8988T (cell line): ENCODE measurements at places on chromosomes 1 and 21.

GRCh38 chr1:239418681-239419080 is 32.3 kb downstream of the CHRM3 start:
- DNase-seq = no peak

DNA sequence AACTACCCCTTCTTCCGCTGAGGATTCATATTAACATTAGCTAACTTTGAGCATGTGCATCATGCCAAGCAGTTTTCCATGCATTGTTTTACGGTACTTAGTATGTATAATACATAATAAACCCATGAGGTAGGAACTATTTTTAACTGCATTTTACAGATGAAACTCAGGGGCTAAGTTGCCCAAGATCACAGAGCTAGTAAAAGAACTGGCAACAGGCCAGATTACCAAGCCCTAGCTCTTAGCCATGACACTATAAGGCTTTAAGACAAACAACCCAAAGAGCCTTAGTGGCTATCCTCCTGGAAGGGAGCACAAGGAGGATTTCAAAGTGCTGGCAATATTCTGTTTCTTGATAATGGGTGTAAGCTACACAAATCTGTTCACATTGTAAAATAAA is 6.1 kb downstream of the AK2 start:
- DNase-seq = no peak

DNA sequence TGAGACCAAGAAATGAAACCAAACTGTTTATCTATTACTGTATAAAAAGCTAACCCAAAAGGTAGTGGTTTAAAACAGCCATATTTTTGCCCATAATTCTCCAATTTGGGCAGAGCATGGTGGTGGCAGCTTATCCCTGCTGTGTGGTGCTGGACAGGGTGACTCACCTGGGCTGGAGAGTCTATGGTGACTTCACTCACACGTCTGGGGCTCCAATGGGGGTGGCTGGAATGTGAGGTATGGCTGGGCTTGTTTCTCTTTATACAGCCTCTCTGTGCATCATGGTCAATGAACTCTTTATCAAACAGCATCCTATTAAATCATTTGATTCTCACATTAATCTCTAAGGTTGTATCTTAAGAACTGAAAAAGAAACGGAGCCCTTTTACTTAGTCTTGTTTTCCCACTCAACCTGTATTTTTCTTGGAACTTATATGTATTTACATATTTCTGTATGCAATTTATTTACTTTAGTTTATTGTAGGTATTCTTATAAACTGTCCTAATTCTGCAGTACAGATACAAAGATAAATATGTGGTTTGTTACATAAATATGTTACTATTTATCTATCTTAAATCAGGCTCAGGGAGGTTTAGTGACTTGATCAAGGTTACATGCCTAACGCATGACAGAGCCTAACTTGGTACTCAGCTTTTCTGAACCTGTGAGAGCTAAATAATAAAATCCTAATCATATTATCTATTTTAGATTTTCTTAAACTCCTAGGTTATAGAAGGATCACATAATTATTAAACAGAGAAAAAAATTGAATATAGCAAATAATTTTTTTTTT is 37.5 kb upstream of the WLS start:
- DNase-seq = peak; percentile 28

GRCh38 chr1:53206735-53207379 is 10.2 kb downstream of the CPT2 start:
- DNase-seq = no peak

DNA sequence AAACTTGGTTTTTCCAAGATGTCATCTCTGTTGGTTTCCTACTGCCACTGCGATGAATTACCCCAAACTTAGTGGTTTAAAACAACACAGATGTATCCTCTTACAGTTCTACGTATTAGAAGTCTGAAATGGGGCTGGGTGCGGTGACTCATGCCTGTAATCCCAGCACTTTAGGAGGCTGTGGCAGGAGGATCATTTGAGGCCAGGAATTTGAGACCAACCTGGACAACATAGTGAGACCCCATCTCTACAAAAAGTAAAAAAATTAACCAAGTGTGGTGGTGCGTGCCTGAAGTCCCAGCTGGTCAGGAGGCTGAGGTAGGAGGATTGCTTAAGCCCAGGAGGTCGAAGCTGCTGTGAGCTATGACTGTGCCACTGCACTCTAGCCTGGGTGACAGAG is 57.2 kb upstream of the GRHL3 start:
- no peak for DNase-seq

- no peak for DNase-seq
Observed at GRCh38 chr1:66982561-66983260, 57.9 kb downstream of the MIER1 start.

DNA sequence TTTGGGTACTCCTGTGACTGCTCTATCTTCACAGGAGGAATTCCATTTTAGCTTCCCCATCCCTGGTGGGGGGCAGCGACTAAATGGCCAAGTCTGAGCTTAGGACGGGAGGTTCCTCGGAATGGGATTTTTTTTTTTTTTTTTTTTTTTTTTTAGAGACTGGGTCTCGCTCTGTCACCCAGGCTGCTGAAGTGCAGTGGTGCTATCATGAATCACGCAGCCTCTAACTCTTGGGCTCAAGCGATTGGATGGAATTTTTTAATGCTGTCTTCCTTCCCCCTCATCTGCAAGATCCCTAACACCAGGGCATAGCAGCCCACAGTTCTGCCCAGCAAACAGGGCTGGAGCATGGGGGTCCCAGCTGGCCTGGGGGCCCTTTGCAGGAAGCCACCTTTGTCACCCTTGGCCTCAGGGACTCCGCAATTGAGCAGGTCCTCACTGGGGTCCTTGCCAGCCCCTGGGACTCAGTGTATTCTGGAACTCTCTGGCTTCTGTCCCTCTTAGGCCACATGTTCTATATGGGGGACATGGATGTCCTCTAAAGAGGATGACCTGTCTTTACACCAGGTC is 13.1 kb upstream of the EDN2 start:
- DNase-seq = no peak

- DNase-seq = no peak
Observed at GRCh38 chr1:212428496-212428895, 4.2 kb upstream of the NENF start.

GRCh38 chr1:178020968-178021640 is 51.2 kb upstream of the SEC16B start:
- no peak for DNase-seq

GRCh38 chr1:181160998-181161870 is 72.7 kb downstream of the IER5 start:
- DNase-seq = no peak

DNA sequence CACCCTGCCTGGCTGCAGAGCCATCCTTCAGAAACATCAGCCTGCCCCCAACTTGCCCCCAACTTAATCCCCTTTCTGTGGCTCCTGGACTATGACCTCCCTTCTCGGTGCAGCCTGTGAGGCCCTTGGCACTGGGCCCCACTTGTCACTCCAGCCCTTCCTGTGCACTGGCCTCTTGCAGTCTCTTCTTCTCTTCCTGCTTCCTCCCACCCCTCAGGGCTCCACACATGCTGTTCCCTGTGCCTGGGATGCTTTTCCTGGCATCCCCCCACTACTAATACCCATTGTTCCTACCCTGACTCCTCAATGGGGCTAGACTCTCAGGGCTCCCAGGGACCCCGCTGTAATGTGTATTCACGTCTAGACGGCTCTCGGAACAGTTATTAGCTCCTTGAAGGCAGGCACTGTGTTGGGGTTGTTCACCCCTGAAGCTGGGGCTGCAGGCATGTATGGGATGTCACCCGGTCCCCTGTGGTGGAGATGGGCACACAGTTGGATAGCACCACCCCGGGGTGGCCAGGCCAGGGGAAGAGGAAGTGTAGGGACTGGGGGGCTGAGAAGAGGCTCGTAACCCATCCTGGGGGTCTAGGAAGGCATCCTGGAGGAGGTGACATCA is 4.5 kb downstream of the LDLRAD1 start:
- no peak for DNase-seq

GRCh38 chr1:229409616-229410369 is 24.1 kb downstream of the ACTA1 start:
- DNase-seq = no peak

- no peak for DNase-seq
Observed at GRCh38 chr1:54710434-54710833, 5.2 kb upstream of the TTC4 start.
